ENCODE measurements at places on chromosomes 5 and 9.
A peak's percentile ranks its signal among the peaks of the same experiment; 100 is the strongest.

GRCh38 chr5:5383461-5383860 lies 39.0 kb upstream of the ICE1 start:
- no peak for DNase-seq

DNA sequence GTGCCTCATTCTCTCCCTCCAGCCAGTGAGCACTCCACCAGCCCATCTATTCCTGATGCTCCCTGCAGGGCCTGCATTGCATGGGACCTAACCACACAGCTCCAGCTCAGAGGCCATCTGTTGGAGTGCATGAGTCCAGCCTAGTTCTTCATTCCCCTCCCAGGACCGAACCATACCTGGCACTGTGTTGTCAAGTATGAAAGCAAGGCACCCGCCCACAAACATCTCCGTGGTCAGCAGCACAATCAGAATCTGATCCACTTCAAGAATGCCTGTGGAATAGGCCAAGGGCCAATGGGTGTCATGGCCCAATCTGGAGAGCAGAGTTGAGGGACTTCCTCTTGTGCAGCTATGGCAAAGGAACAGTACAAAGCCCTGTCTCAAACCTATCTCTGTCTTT lies 5.9 kb downstream of the SLC23A1 start:
- DNase-seq, result no peak

DNA sequence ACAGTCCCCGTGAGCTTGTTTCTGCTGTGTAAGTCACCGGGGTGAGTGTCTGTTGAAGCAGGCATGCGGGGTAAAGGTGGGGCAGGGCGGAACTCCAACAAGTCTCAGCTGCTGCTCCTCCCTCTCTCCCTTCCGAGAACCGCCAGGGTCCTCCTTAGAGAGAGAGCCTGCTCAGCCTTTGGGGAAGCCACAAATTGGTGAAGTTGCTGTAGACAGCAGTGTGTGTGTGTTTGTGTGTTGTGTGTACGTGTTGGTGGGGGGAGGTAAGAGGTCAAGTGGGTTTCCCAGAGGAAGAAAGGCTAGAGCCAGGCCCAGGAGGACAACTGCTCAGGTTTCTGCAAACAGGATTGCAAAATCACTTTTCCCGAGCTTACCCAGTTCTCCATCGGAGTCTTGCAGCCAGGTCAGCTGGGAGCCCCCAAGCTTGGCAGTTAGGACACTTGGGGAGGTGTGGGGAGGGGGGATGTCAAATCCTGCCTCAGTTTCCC lies 38.9 kb upstream of the DAB2IP start:
- DNase-seq, result no peak

- no peak for DNase-seq
Observed at GRCh38 chr9:87714819-87715218, 11.1 kb upstream of the CTSL start.

DNA sequence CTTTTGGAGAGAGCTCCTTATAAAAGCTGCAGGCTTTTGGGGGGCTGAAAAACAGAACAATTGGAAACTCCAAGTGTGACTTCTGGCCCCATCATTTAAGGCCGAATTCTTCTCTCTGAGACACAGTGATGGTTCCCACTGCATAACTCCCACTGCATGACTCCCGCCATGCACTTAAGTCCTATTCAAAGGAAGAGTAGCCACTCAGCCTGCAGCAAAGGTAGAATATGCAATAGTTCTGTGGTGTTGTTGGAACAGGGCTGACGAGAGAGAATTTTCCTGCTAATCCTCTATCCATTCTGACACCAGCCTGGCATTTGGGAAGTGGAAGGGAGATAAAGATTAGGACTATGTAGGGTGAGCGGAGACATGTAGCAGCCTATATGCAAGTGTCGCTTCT lies 185.6 kb upstream of the ZNF462 start:
- no peak for DNase-seq

DNA sequence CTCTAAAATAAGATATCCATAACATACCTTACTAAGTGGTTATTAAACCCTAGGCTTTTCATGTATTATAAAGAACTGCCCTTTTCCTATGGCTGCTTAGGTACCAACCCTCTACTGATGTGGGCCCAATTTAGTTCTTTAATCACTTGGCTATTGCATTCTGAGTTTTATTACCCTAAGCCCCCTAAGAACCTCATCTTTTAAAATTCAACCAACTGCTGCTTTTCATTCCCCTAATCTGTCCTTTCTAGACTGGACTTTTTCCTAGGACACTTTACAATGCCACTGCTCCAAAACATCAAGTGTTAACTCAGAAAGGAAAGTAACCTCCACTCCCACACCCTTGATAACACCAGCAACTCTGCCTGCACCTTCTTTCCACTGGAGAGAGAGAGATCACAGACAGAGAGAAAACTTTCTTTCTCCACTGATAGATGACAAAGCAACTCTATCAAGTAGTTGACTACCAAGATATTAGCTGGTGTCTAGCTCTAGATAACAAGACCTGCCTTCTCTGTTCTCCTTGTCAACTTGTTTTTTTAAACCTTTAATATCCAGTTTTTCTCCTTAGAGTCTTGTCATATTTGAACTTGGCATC lies 27.3 kb downstream of the ELL2 start:
- DNase-seq, result no peak

DNA sequence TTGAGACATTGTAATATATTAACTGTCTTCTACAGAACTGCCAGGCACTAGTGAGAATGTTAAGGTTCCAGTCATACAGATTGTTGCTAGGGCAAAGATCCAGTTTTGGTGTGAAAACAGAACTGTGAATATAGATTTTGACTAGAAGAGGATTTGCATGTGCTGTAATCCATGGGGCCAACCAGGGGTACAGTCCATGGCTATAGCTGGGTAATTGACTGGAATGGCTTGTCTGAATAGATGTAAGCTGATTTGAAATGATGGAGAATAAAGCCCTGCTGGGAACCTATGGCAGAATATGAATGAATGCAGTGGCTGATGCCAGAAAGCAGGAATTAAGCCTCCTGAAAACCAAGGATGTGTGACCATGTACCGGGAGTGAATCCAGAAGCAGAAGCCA lies 748.5 kb upstream of the CDH10 start:
- no peak for DNase-seq

GRCh38 chr9:3296536-3296935 lies 229.3 kb downstream of the RFX3 start:
- DNase-seq, result no peak

GRCh38 chr5:120457839-120458507 lies 6.1 kb upstream of the PRR16 start:
- DNase-seq, result no peak

GRCh38 chr5:166994226-166994625 lies 1297.2 kb upstream of the WWC1 start:
- DNase-seq, result no peak

GRCh38 chr5:85109616-85110015 lies 724.9 kb upstream of the EDIL3 start:
- no peak for DNase-seq

- no peak for DNase-seq
Observed at GRCh38 chr9:4620057-4620765, 41.9 kb upstream of the PLPP6 start.

GRCh38 chr9:99071313-99072039 lies 33.4 kb upstream of the TGFBR1 start:
- DNase-seq, result no peak

DNA sequence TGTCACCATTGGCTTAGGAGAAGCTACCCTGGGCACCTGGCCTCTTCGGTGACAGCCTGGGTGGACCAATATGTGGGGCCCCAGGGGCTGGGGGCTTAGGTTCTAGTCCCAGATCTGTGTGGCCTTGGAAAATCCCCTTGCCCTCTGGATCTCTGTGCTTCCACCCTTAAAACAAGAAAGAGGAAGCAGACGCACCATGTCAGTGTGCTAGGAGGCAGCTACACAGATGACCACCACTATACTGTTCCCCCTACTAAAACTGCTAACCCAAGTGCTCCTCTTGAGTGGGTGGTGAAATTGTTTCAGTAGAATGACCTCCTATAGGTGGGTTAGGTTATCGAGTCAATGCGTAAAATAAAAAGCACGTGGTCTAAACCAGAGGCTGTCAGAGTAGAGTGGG lies 31.0 kb downstream of the AFAP1L1 start:
- no peak for DNase-seq

DNA sequence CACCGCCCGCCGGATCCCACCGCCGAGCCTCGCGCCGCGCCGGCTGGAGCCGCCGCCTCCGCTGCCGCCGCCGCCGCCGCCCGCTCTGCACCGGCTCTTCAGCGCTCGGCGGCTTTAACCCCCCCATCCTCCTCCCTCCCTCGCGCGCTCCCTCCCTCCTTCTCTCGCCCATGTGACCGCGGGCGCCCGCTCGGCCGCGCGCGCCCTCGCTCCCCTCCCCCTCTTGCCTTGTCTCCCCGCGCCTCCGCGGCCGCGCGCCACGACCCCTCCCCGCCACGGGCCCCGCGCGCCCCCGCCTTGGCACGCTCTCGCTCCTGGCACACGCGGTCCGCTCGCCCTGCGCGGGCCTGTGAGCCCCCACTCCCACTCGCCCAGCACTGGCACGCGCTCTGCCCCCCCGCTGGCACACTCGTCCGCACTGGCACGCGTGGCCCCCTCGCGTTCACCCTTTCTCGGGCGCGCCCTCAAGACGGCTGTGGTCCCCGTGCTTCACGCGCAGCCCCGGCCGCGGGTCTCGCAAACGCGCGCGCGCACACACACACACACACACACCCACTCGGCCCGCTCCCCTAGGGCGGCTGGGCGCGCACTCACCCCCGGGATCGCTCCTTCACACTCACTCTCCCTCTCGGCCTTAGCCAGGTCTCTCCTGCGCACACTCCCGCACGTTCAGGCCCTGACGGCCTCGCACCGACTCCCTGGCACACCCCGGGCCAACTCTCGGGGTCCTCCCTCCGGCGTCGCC lies at the start of gene CNTFR:
Gene CNTFR, minus strand, starts transcription at position 89 of the 745 bp plus-strand sequence. CDS start 20,743 bp downstream, outside the sequence.
- peak; percentile 96 for DNase-seq

DNA sequence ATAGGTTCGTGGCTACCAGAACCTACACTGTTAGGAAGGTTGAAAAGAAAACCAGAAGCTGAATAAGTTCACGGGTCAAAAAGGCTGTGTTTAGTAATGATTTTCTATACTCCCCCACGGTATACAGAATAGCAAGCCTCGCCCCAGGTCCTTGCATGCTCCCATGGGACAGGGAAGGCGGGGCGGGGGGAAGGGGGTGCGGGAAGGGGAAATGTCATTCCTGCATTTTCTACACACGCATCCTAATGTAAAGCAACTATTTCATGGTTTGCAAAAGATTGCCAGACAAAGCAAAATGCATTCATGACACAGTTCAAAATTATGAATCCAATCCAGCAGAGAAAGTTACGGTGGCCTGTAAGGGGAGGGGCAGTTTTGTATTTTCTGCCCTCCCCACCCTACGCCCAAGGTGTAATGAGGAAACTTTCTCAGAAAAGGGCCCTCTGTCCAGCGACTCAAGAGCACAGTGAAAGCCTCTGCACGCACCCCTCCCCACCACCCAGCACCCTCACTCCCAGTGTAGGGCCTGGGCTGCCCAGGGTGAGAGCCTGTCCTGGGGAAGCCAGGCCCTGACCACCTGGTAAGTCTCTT lies 105.2 kb downstream of the ROR2 start:
- no peak for DNase-seq

- no peak for DNase-seq
Observed at GRCh38 chr5:179288809-179289185, 56.5 kb downstream of the ADAMTS2 start.

- DNase-seq, result no peak
Observed at GRCh38 chr9:8261737-8262136, 462.2 kb upstream of the DMAC1 start.

DNA sequence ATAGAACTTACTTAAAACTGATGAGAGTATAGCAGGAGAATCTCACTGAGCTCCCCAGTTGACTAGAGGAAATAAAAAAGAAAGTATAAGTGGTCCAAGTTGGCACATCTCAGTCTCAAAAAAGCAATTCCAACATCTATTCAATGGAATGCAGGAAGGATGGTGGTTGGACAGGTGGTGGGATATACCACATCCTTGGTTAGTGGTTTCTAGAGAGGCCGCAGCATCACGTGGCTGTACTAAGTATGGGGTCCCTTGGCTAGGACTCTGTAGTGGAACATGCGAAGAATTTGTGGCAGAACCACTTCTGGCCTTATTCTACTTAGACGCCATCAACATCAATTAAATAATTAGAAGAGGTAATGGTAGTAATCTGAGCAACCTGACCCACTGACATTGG lies 232.4 kb downstream of the SAXO1 start:
- DNase-seq, result no peak

GRCh38 chr5:71640408-71640807 lies 53.3 kb downstream of the MCCC2 start:
- no peak for DNase-seq

GRCh38 chr9:17847908-17848307 lies 269.0 kb downstream of the SH3GL2 start:
- DNase-seq, result no peak

DNA sequence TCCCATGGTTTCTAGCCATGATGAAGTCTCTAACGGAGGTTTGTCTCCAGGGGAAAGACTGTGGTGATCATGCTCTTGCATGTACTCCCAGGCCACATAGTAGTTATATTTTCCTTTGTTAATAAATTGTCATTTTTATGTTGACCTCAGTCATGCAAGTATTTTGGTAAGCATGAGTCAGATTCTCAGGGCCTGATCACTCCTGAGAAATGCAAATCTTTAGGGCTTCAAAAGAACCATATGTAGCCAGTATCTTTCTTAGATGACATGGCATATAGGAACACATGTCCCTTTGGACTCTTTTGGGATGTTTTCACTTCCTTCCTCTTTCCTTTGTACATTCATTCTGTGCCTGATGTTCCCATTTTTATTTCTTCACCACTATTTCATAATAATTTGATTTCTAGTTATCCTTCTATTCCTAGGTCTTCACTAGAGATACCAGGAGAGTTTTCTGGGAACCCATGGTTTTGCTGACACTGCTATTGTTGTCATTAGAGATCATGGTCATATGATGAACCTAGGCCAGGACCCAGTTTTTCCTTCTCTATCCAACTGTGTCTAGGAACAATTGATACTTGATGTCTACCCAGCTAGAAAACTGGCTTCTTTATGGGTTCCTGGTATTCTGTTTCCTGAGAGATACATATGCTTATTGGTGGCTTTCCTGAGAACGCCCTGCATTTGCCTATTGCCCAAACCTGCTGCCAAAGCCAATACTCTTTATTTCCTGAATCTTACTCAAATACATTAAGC lies 248.1 kb upstream of the NREP start:
- no peak for DNase-seq

DNA sequence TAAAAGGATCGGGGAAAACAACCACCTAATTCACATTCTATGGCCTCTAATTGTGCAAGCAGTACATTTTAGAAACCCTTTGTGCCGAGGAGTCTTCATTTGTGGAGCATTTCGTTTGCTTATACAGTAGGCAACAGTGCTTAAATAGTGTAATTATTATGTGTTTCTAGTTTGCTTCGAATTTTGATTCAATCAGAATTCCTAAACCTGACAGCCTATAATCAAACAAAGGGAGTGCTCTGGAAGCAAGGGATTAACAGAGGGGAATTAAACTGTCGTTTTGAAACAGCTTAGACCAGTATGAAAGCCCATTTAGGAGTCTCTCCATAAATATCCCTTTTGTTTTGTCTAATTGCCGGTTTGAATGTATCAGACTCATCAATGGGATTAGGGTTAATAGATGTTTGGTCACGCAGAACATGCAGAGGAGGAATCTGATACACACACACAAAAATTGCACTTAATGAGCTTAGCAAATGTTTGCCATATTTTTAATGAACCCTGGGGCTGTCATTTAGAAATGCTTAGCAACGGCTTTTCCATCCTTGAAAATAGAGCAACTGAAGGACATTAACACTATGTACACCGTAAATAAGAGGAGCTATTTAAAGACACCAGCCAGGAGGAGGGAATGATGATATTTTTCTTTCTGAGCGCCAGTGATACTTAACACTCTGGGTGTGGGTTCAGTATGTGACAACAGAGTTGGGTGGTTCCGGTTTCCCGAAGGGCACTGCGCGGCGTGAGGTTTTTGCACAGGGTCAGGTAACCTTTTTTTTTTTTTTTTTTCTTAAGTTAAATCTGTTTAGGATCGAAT lies 404.7 kb downstream of the TLE4 start:
- no peak for DNase-seq

Measured in spinal cord (tissue), 10 donors.